ENCODE measurements at places on chromosomes 7 and 10. TPM values are rescaled to one million over a fixed set of nuclear protein-coding genes. Genes with fewer than 3 reads are reported as not detected.

DNA sequence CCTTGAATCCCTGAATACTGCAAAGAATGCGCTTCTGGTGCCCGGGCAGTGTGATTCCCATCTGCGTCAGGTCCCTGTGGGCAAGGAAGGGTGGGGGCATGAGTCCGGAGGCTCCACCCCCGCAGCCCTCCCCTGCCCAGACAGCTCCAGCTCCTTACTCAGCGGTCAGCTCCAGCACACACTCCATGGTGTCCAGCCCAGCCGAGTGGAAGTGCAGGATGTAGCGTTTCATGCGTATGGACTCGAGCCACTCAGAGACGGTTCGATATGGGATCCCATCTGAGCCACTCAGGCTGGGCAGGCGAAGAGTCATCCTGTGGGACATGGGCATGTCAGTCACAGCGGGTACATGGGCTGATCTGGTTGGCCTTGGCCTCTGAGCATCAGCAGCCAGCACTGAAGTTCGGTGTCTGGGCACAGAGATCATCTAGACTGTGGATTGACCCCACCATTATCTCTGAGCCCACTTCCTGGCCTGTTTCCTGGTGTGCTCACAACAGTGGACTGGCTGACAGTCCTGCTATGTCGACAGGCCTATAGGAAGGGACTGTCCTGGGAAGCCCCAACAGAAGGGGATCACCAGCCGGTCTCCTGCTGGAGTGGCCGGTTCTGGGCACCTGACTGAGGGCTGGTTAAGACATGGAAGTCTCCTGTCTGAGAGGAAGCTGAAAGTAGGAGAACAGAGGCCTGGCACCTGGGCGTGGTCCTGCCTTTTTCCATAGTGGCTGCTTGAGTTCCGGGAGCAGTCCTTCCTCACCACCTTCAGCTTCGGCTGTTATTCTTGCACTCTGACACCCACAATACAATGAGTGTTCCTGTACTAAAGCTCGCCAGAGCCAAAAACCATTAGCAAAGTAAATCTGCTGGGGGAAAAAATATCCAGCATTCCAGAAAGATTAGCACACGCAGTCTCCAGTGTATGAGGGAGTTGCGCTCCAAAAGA is 10.6 kb downstream of the ZYX start:
- no peak for DNase-seq

The UPK3B gene
- total RNA-seq, result 1.3 TPM

GRCh38 chr10:19983880-19984565 is 167.8 kb downstream of the PLXDC2 start:
- DNase-seq, result no peak

DNA sequence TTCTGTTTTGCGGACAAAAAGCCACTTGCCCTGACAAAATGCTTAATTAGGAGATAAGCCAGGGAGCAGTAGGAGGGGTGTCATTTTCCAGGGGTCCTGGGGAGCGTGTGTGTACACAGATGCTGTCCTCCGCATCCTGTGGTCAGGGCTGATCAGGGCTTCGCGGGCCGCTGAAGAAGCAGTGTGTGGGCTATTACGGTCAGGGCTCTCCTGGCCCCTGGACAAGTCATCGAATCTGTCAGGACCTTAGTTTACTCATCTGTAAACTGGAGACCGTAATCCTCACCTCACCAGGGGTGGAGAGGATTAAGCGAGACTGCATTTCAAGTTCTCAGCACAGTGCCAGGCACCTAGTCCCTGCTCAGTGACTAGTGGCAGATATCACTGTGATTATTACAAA is 26.0 kb upstream of the MXI1 start:
- DNase-seq, result no peak

The INTS1 gene
- 89.0 TPM for total RNA-seq

The VAX1 gene
- not detected for total RNA-seq

DNA sequence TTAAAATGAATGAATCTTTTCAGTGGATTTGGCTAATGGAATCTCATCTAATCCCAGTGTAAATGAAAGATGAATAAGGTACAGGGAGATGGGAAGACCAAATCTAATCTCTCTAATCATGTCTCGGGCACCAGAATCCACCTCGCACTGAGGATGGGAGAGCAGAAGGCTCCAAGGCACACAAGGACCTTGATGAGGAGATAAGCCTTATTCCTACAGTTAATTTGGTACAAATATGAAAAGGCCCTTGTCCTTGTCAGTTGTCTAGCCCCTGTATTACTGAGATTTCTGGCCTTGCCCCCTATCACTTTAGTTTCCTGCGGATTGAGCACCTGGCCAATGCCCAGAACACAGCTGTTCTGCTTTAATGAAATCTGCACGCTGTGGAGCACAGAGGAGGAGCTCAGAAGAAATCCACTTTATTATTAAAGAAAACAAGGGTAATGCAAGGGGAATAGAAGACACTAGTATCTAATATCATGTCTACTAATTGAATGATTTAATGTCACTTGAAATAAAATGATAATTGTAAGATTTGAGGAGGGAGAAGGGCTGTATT is 321.4 kb upstream of the HGF start:
- DNase-seq, result no peak

The TFPI2 gene
- total RNA-seq, result 0.28 TPM

GRCh38 chr7:54799792-54800191 is 40.8 kb upstream of the SEC61G start:
- no peak for DNase-seq

DNA sequence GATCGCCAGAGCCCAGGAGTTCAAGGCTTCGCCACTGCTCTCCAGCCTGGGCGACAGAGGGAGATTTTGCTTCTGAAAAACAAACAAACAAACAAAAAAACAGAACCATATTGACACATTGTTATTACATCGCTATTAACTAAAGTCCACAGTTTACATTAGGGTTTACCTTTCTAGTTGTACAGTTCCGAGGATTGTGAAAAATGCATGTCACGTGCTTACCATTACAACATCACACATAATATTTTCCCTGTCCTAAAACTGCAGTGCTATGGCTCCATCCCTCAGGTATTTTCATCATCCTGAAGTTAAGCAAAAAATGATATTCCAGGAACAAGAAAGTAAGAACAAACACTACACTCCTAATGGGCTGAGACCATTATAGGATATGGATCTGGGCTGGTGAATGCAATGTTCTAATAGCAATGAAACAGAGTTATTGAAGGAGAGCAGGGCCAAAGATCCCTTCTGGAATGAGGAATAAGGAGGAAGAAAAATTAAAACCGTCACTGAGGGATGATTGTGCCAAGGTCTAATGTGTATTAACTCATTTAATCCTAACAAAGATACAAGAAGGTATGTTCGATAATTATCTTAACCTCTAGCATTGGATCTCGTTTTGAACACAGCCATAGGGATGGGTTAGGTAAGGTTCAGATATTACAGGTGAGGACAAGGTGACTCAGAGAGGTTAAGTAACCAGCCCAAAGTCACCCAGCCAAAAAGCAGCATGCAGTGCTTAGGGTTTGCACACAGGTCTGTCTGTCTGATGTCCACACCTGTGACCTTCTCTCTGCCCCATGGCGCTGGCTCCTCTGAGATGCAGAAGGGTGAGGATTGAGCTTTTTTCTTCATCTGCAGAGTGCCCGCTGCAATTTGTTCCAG is 14.0 kb upstream of the CUX1 start:
- DNase-seq, result no peak

- DNase-seq, result no peak
Measured at GRCh38 chr7:2757361-2757903, 69.4 kb downstream of the AMZ1 start.

DNA sequence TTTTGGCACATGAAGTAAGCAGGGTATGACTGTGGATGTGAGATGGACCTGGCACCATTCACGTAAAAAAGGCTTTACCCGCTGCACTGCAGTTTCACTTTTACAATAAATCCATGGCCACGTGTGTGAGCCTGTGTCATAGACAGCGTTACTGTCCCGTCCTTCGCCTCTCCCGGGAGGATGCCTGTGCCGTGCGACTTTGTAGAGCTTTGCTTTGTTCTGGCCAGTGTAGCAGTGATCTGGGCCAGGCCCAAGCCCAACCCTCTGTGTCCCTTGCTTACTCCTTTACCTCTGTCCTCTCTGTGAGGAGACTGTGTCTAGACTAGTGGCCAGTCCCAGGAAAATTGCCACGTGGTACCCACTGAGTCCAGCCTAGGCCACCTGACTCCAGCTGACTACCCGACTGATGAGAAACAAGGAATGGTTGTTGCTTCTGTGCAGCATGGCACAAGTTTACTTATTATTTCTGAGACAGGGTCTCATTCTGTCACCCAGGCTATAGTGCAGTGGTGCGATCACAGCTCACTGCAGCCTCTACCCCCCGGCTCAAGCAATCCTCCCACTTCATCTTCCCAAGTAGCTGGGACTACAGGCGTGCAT is 48.1 kb downstream of the JAKMIP3 start:
- DNase-seq, result no peak

The HOXA6 gene
- not detected for total RNA-seq

- no peak for DNase-seq
Measured at GRCh38 chr7:117395743-117396142, 31.6 kb downstream of the ASZ1 start.

The KCP gene
- total RNA-seq, result 5.6 TPM

GRCh38 chr7:149783386-149784250 is 10.2 kb upstream of the ZNF467 start:
- no peak for DNase-seq

The SFRP5 gene
- total RNA-seq, result not detected

- DNase-seq, result no peak
Measured at GRCh38 chr10:131749767-131750142, 151.1 kb upstream of the PPP2R2D start.

DNA sequence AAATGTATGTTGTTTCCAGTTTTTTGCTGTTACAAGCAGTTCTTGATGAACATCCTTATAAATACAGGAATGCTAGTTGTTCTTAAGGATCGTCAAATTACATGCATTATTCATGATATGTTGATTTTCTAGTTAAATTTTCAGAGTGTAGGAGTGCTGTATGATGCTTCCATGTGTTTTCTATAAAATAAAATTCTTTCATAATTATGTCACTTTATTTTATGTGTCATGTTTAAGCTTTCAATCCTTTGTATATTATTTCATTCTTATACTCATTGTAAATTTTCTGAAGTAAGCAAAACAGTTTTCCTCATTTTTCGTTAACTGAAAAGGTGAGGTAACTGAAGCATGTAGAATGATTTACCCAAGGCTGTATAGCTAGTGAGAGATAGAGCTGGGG is 16.8 kb upstream of the MYPN start:
- no peak for DNase-seq

GRCh38 chr7:50142425-50143017 is 49.5 kb upstream of the ZPBP start:
- peak; percentile 24 for DNase-seq

GRCh38 chr10:129305046-129305445 is 162.0 kb upstream of the MGMT start:
- no peak for DNase-seq

GRCh38 chr7:106818736-106819135 is 46.3 kb upstream of the PIK3CG start:
- no peak for DNase-seq

The VSTM4 gene
- not detected for total RNA-seq

DNA sequence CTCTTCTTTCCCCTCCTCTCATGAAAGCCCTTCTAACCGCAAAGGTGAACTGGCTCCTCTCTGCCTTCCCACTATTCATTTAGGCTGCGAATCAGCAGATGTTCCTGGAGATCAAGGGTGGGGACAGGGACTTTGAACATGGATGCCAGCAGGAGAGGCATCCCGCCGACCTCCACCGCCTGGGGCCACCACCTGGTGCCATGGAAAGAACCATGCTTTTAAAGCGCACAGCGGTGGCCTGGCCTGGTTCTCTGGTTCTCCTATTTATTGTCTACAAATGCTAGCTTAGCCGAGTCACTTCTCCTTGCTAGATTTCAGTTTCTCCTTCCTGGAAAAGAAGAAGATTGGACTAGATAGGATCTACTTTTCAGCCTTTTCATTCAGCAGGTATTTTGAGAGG is 43.2 kb upstream of the KCNMA1 start:
- DNase-seq, result no peak

GRCh38 chr7:99253369-99253768 is 19.3 kb upstream of the MYH16 start:
- no peak for DNase-seq

DNA sequence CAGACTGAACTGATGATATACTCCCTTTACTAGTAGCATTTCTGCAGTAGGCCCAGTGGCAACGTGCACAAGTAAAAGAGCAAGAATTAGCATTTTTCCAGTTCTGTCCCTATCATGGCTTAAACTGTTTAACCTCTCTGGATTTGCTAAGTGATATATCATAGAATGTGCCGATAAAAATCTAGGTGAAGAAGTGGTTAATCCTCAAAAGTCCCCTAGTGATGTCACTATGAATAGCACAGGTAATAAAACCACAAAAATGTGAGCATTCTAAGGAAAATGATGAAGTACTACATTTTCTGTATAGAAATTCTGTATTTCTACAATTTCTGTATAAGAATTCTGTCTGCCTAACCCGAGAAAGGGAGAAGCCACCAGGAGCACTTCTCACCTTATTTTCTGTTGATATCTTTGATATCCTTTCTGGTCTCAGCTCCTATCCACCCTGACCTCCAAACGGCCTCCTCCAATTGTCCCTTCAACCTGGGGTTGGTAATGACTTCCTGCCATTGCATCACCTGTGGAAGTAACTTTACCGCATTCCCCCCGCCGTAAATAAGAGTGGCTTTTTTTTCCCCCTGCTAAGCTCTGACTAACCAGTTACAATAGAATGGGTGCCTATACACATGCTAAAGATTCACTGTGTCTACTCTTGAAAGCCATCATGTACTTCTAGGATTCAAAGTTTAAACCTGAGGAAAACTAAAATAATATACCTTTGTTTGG is 155.9 kb upstream of the ASAH2 start:
- no peak for DNase-seq

The PNLIP gene
- total RNA-seq, result 2.4 TPM

GRCh38 chr7:133860628-133861335 is 266.4 kb upstream of the LRGUK start:
- DNase-seq, result no peak

DNA sequence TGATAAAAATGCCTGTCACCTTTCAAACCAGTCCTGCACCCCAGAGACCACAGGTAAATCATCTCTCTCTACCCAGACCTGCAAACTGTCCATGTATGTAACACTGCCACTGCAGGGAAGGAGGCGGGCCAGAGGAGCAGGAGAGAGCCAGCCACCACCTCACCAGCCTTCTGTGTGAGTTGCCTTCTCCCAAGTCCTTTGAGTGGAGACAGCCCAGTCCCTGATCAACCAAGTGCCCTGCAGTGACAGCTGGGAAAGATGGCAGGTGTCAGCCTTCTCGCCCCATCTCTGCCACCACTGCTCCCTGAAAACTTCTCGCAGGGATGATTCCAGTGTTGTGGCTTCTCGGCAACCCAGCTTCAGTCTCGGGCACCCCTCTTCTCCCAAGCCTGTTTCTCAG is 42.4 kb downstream of the MTURN start:
- DNase-seq, result no peak

DNA sequence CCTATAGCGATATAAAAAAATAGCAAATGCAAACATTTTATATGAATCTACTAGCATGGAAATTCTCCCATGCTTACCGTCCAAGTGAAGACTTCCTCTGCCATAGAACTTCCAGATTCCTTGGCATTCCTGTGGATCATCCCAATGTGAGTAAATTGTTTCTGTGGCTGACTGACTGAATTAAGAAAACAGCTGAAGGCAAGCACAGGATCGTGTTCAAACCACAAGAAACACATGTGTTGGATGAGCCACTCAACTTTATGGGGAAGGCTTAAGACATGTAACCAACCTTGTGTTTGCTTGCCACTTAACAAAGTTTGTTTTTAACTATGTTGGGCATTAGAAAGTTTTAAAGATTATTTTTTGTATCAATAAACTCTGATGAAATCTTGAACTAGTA is 2.6 kb upstream of the MYPN start:
- DNase-seq, result no peak

- no peak for DNase-seq
Measured at GRCh38 chr7:77989981-77990566, 191.5 kb downstream of the PHTF2 start.

- no peak for DNase-seq
Measured at GRCh38 chr7:111439977-111440376, 122.3 kb downstream of the IMMP2L start.

GRCh38 chr10:36725581-36726520 is 399.5 kb upstream of the ANKRD30A start:
- DNase-seq, result no peak

Data from GM12878 (cell line).